ENCODE measurements at places on chromosomes 2 and 18. TPM values are rescaled to one million over a fixed set of nuclear protein-coding genes. Genes with fewer than 3 reads are reported as not detected.

LINC00305 gene
- not detected for total RNA-seq

NT5DC4 gene
- total RNA-seq, result not detected

CYRIA gene
- 0.74 TPM for total RNA-seq

SLC11A1 gene
- total RNA-seq, result under 0.01 TPM

LRATD1 gene
- total RNA-seq, result 1.3 TPM

FAM110C gene
- total RNA-seq, result not detected

AGFG1 gene
- 44.9 TPM for total RNA-seq

CNTNAP5 gene
- total RNA-seq, result not detected

SERPINB11 gene
- total RNA-seq, result not detected

CTAGE1 gene
- total RNA-seq, result not detected

KCNF1 gene
- 0.59 TPM for total RNA-seq

GPR35 gene
- total RNA-seq, result 0.15 TPM

DGUOK gene
- 88.1 TPM for total RNA-seq

GAL3ST2 gene
- total RNA-seq, result not detected

GKN1 gene
- total RNA-seq, result not detected

RAB27B gene
- total RNA-seq, result 1.3 TPM

TMEM247 gene
- not detected for total RNA-seq

MARCHF4 gene
- 1.2 TPM for total RNA-seq

ANKRD62 gene
- total RNA-seq, result not detected

C2orf72 gene
- not detected for total RNA-seq

FAM237A gene
- not detected for total RNA-seq

KCNS3 gene
- total RNA-seq, result 2.7 TPM

LBX2 gene
- total RNA-seq, result 1.3 TPM

MYCN gene
- not detected for total RNA-seq

DSC1 gene
- total RNA-seq, result not detected

THAP4 gene
- 49.8 TPM for total RNA-seq

TMEM200C gene
- 1.5 TPM for total RNA-seq

SKA1 gene
- 28.5 TPM for total RNA-seq

PCARE gene
- not detected for total RNA-seq

SPATA3 gene
- not detected for total RNA-seq

TTLL4 gene
- total RNA-seq, result 10.3 TPM

BOLL gene
- not detected for total RNA-seq

ACKR3 gene
- 0.15 TPM for total RNA-seq

DNAH7 gene
- total RNA-seq, result under 0.01 TPM

FSIP2 gene
- under 0.01 TPM for total RNA-seq

SCYGR4 gene
- not detected for total RNA-seq

TSPYL6 gene
- total RNA-seq, result not detected

NAT8 gene
- not detected for total RNA-seq

CYTIP gene
- total RNA-seq, result not detected

CETN1 gene
- not detected for total RNA-seq

TEX44 gene
- total RNA-seq, result not detected

LRRC30 gene
- total RNA-seq, result not detected

LAMA1 gene
- 6.2 TPM for total RNA-seq

PRSS56 gene
- total RNA-seq, result not detected

ZSWIM2 gene
- not detected for total RNA-seq

GULP1 gene
- 27.9 TPM for total RNA-seq

Data from bronchus fibroblast of lung (primary cell).